ENCODE measurements at places on chromosomes 11 and 22.
A peak's percentile ranks its signal among the peaks of the same experiment; 100 is the strongest.

DNA sequence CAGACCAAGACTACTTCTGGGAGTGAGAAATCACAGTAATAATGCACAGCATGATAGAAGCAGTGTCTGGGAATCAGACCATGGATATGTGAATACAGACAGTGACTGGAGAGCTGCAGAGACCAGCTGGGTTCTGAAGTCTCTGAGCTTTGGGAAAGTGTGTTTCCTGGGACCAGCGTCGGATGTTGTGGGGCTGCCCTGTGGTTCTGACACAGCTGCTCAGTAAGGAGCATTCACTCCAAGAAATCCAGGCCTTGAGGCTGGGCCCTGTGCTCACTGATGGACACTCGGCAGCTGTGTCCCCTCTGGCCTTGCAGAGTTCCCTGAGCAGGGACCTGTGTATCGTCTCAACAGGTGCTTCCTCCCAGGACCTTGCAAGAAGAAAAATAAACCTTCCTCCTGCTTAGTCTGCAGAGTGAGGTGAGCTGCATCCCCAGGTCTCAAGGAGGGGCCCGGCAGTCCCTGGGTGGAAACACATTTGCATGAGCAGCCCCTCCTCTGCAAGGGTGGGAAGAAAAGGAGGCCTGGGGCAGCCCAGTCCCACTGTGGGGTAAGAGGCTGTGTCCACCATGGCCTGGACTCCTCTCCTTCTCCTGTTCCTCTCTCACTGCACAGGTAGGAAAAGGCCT is 107.9 kb downstream of the VPREB1 start:
- H3K36me3 ChIP-seq: no peaks in the 10 kb centered on the region
- no peak for DNase-seq
- H3K4me3 ChIP-seq: no peak overlapping the region
- H3K27me3 ChIP-seq: peaks cover 31% of the 10 kb centered on the region
- peaks cover 8% of the 10 kb centered on the region for H3K4me1 ChIP-seq

GRCh38 chr11:76579752-76580151 is 90.8 kb downstream of the LRRC32 start:
- H3K27ac ChIP-seq: no peak overlapping the region
- peaks cover 42% of the 10 kb centered on the region for H3K4me1 ChIP-seq
- H3K4me3 ChIP-seq: no peak overlapping the region
- no peaks in the 10 kb centered on the region for H3K27me3 ChIP-seq

DNA sequence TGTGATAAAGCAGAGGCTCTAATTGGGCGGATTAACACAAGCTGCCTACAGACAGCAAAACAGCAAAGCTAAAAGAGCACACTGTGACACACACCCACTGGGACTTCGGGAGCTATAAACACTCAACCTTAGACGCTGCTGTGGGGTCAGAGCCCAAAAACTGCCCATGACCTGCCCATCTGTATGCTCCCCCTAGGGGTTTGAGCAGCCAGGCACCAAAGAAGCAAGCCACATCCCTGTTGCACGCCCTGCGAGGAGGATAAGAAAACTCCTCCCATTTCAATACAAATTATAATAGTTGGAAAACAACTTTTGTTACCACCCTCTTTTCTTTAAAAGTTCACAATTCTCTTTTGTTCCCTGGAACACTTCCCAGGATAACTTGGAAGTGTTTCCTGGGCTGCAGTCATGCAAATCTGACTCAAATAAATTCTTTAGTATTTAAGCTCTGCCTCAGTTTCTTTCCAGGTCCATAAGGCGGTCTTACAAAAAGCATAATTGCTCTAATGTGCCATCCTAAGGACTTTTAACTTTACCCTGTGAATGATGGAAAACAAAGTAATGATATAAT is 86.4 kb downstream of the DLG2 start:
- no peaks in the 10 kb centered on the region for H3K27me3 ChIP-seq
- H3K36me3 ChIP-seq: no peaks in the 10 kb centered on the region
- H3K27ac ChIP-seq: no peak overlapping the region
- DNase-seq: no peak

DNA sequence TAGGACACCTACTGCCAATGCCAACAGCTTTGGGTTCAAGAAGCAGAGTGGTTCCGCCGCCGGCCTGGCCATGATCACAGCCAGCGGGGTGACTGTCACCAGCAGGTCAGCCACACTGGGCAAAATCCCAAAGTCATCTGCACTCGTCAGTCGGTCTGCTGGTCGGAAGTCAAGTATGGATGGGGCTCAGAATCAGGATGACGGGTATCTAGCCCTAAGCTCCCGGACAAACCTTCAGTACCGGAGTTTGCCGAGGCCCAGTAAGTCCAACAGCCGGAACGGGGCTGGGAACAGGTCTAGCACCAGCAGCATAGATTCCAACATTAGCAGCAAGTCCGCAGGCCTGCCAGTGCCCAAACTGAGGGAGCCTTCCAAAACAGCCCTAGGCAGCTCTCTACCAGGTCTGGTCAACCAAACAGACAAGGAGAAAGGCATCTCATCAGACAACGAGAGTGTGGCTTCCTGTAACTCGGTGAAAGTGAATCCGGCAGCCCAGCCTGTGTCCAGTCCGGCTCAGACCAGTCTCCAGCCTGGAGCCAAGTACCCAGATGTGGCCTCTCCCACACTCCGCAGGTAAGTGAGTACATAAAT is 115.1 kb downstream of the DBX1 start:
- H3K27me3 ChIP-seq: no peaks in the 10 kb centered on the region
- H3K36me3 ChIP-seq: peaks cover 44% of the 10 kb centered on the region
- H3K27ac ChIP-seq: no peak overlapping the region
- H3K4me1 ChIP-seq: peaks cover 57% of the 10 kb centered on the region
- no peak for DNase-seq

GRCh38 chr11:8282631-8283030 is 19.0 kb upstream of the LMO1 start:
- no peak for DNase-seq
- no peak overlapping the region for H3K4me3 ChIP-seq

DNA sequence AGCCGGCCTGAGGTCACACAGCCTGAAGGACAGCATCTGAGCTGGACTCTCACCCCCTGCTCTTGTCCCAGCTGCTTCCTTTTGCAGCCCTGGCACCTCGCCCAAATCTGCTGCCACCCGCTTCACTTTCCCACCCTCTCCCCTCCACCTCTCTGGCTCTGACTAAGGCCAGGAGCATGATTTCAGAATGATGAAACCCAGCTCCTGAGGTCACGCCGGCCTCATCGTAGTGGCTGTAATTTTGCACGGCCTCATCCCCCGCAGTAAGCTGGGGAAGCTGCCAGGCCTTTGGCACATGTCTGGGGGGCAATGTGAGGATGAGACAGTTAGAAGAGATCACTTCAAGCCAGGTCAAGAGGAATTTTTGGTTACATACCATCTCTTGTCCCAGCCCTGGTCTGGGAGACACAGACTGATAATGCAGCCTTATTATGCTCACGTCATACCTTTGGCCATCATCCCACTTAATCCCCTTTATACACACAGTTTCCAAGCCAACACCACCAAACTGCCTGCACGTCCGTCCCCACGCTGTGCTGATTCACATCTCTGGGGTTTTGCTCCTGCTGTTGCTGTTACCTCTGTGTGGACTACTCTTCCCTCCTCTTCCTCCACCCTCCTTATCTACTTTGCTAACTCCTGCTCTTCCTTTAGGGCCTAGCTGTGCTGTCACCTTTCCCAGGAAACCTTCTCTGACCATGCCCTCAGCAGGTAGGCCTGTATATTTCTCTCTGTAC is 58.1 kb downstream of the CHRDL2 start:
- peak overlapping the region; percentile 73 for H3K4me3 ChIP-seq
